ENCODE measurements at places on chromosomes 7 and 10.

GRCh38 chr7:110007320-110008063, 1083.4 kb upstream of the LRRN3 start:
- no peak overlapping the region for H3K4me3 ChIP-seq
- H3K36me3 ChIP-seq, result no peaks in the 10 kb centered on the region
- no peak for DNase-seq

DNA sequence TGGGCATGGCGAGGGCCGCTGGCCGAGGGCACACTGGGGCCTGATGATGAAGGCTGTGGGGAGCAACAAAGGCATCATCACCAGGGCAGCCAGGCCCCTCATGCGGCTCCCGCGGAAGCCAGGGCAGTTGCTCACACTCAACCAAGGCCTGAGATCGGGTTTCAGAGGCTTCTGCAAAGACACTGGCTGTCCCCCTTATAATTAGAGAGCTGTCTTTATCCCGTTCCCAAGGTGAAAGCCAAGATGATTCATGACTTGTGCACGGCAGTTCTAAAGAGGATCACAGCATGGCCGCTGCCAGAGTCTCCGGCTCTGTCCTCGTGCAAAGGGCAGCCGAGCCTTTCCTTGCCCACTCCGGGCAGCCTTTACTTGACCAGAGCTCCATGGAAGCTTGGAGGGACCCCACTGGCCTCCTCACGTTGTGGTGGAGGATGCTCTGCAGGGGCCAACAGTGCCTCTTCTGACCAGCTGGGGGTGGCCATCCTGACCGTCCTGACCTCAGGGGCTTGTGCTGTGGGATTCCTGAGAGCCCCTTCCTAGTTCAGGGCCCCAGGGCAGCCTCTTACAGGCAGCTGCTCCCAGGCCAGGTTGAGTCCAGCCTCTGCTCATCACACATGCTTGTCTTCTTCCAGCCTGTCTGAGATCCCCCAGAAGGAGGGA, 82.3 kb downstream of the PRKAG2 start:
- H3K4me1 ChIP-seq, result peaks cover 35% of the 10 kb centered on the region
- peaks cover 5% of the 10 kb centered on the region for H3K36me3 ChIP-seq
- no peak overlapping the region for H3K4me3 ChIP-seq
- peaks cover 5% of the 10 kb centered on the region for H3K27me3 ChIP-seq
- peak; percentile 12 for DNase-seq

GRCh38 chr7:150936018-150936417, 42.1 kb downstream of the KCNH2 start:
- no peaks in the 10 kb centered on the region for H3K36me3 ChIP-seq
- H3K27ac ChIP-seq, result no peak overlapping the region
- DNase-seq, result no peak
- H3K27me3 ChIP-seq, result peaks cover 4% of the 10 kb centered on the region
- peaks cover 24% of the 10 kb centered on the region for H3K4me1 ChIP-seq
- H3K4me3 ChIP-seq, result no peak overlapping the region

DNA sequence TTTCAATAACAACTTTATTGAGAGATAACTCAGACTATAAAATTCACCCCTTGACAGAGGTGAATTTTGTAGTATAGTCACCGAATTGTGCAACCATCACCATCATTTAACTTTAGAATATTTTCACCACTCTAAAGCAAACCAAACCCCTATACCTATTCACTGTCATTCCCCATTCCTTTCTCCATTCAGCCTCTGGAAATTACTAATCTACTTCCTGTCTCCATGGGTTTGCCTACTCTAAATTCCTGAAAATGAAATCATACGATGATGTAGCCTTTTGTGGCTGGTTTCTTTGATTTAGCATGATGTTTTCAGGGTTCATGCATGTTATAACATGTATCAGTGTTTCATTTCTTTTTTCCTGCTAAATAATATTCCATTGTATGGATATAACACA, 15.6 kb upstream of the LMTK2 start:
- no peaks in the 10 kb centered on the region for H3K4me1 ChIP-seq
- no peaks in the 10 kb centered on the region for H3K36me3 ChIP-seq
- H3K27ac ChIP-seq, result no peak overlapping the region
- no peak for DNase-seq
- peaks cover 2% of the 10 kb centered on the region for H3K27me3 ChIP-seq

DNA sequence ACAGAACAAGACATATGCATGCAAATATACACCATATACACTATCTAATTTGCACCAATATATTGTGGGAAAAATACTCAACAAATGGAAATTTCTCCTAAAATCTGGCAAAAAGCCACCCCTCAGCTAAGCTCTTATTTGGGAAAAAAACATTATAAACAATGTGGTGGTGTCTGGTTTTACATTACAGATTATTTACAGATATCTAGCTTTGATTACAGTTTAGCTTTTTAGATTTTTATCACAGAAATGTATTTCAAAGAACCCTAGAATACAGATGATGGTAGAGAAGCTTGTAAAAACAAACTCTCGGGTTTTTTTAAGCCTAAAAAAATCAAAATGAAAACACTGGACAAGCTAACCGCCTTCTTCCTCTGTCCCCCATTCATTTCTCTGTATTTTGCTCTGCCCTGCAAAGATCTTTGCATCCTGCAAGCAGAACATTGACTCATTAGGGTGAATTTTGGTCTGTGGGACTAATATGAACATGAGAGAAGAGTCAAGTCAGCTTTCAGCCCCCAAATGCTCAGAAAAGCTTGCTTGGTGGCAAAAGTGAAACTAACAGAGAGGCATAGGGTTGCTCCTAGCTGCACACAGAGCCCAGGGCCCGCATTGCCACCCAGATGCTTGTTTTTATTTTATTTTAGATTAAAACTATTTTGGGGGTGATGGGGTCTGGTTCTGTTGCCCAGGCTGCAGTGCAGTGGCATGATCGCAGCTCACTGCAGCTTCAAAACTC, 88.8 kb upstream of the LYZL1 start:
- DNase-seq, result no peak
- peaks cover 1% of the 10 kb centered on the region for H3K27me3 ChIP-seq
- peaks cover 5% of the 10 kb centered on the region for H3K4me1 ChIP-seq
- no peaks in the 10 kb centered on the region for H3K36me3 ChIP-seq

DNA sequence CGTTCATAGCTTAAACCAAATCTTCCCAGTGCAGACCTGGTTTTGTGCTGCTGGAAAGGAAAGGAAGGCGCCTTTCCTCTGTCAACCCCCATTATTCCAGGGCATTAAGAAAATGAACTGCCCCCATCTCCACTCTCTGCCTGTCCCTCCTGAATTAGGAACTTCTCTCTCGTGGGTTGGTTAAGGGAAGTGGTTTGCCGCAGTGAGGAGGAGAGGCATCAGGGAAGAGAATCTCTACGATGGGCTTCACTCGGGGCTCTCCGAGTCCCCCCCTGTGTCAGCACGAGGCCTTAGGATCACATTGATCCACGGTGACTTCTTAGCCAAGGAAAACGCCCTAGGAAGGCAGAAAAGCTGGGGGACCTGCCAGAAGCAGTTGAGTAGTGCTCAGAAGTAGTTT, 53.9 kb upstream of the LYZL2 start:
- H3K4me3 ChIP-seq, result no peak overlapping the region
- no peak overlapping the region for H3K27ac ChIP-seq
- H3K4me1 ChIP-seq, result peaks cover 5% of the 10 kb centered on the region
- peaks cover 8% of the 10 kb centered on the region for H3K36me3 ChIP-seq

- no peaks in the 10 kb centered on the region for H3K4me1 ChIP-seq
- H3K36me3 ChIP-seq, result peaks cover 14% of the 10 kb centered on the region
- no peak overlapping the region for H3K27ac ChIP-seq
- no peak for DNase-seq
- H3K4me3 ChIP-seq, result no peak overlapping the region
These were observed 57.6 kb downstream of the LYZL1 start for GRCh38 chr10:29346296-29347001.

- peaks cover 13% of the 10 kb centered on the region for H3K4me1 ChIP-seq
- peaks cover 2% of the 10 kb centered on the region for H3K27me3 ChIP-seq
- peak overlapping the region; percentile 72 for H3K4me3 ChIP-seq
- peak overlapping the region; percentile 99 for H3K27ac ChIP-seq
These were observed 29.7 kb upstream of the GTF2I start for GRCh38 chr7:74627661-74628411.

DNA sequence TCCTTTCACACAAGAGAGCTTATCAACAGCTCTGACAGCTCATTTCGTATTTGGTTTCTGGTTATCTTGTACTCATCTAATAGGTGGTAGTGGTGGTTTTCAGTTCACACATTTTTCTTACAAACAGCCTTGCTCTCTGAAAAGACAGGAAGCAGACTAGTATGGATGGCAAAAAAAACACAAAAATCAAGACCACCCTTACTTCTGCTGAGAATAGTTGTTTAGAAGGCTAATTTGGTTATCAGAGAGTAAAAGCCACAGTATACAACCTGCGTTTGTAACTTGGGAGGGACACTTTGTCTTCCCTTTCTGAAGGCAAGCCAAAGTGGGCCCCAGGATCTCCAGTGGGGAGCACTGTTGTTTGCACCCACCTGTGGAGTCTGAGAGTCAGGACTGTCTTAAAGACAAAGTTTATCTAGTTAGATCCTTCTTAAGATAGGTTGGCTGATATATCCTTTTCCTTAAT, 68.0 kb downstream of the PIP4K2A start:
- H3K36me3 ChIP-seq, result no peaks in the 10 kb centered on the region
- H3K27me3 ChIP-seq, result peaks cover 13% of the 10 kb centered on the region
- no peak for DNase-seq
- no peak overlapping the region for H3K4me3 ChIP-seq
- H3K4me1 ChIP-seq, result peaks cover 18% of the 10 kb centered on the region
- no peak overlapping the region for H3K27ac ChIP-seq

DNA sequence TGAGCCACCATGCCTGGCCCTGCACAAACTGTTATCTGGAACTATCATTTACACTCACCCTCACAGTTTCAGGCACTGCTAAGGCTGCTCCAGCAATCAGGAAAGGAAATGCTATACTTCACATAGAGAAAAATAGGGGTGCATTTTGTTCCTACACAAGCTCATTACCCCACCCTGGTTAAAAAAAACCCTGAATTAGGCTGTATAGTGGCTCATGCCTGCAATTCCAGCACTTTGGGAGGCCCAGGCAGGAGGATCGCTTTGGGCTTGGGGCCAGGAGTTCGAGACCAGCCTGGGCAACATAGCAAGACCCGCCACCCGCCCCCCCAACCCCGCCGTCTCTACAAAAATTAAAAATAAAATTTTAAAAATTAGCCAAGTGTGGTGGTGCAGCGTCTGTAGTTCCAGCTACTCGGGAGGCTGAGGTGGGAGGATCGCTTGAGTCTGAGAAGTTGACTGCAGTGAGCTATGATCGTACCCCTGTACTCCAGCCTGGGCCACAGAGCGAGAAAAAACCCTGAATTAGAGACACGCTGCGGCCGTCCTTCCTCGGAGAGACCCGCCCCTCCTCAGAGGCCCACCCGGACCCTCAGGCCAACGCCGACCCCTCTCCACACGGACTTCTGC, 539 bp downstream of the PTCD1 start:
- DNase-seq, result no peak
- H3K27ac ChIP-seq, result peak overlapping the region; percentile 84
- H3K27me3 ChIP-seq, result peaks cover 9% of the 10 kb centered on the region
- peak overlapping the region; percentile 96 for H3K4me3 ChIP-seq
- H3K36me3 ChIP-seq, result no peaks in the 10 kb centered on the region
- peaks cover 10% of the 10 kb centered on the region for H3K4me1 ChIP-seq

GRCh38 chr10:103171278-103171677, 21.8 kb downstream of the NT5C2 start:
- H3K4me3 ChIP-seq, result no peak overlapping the region
- no peak overlapping the region for H3K27ac ChIP-seq
- H3K4me1 ChIP-seq, result no peaks in the 10 kb centered on the region
- H3K27me3 ChIP-seq, result peaks cover 1% of the 10 kb centered on the region

GRCh38 chr10:68576118-68576517, 16.0 kb downstream of the TET1 start:
- peaks cover 11% of the 10 kb centered on the region for H3K4me1 ChIP-seq
- H3K27me3 ChIP-seq, result no peaks in the 10 kb centered on the region
- DNase-seq, result no peak
- no peaks in the 10 kb centered on the region for H3K36me3 ChIP-seq

- peaks cover 1% of the 10 kb centered on the region for H3K27me3 ChIP-seq
- H3K4me3 ChIP-seq, result no peak overlapping the region
- peaks cover 7% of the 10 kb centered on the region for H3K36me3 ChIP-seq
- H3K4me1 ChIP-seq, result peaks cover 23% of the 10 kb centered on the region
- peak overlapping the region; percentile 46 for H3K27ac ChIP-seq
- DNase-seq, result no peak
These were observed 9.3 kb downstream of the TCAF1 start for GRCh38 chr7:143892527-143893300.

GRCh38 chr7:70505886-70506285, 626.1 kb upstream of the GALNT17 start:
- H3K36me3 ChIP-seq, result no peaks in the 10 kb centered on the region
- H3K27me3 ChIP-seq, result peaks cover 4% of the 10 kb centered on the region
- no peak for DNase-seq

GRCh38 chr7:107130487-107131220, 38.1 kb upstream of the HBP1 start:
- H3K4me3 ChIP-seq, result no peak overlapping the region
- peaks cover 13% of the 10 kb centered on the region for H3K4me1 ChIP-seq
- H3K27ac ChIP-seq, result no peak overlapping the region
- H3K36me3 ChIP-seq, result peaks cover 4% of the 10 kb centered on the region
- no peak for DNase-seq

DNA sequence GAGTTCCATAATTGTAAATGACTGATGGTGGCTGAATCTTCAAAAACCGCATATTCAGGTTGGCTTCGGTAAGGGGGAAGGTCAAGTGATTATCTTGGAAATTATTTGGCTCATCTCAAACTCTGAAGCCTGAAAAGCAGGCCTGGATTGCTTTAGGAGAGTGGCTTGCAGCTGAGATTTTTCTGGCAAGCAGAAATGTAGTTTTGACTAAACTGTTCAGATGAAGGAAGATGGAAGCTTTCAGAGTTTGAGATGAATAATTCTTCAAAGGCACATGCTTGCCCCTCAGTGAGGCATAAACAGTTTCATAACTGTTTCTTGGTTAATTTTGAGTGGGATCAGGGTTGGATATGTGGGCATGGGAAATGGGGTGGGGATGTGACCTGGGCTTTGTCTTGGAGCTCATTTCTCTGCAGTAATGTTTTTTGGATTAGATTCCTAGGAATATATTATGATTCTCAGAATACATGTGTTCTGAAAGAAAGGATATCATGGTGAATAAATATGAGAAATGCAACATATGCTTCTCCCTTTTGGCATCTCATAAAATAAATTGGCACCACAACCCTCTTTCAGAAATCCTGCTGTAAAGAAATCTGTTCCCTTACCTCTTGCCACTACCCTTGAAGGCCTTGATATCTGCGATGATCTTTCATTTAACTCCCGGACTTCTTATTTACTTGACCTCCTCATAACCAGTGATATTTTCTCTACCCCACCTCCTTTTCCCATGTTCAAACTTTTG, 469.2 kb downstream of the ADRA2A start:
- H3K4me3 ChIP-seq, result no peak overlapping the region
- DNase-seq, result no peak
- no peaks in the 10 kb centered on the region for H3K36me3 ChIP-seq
- H3K27me3 ChIP-seq, result no peaks in the 10 kb centered on the region
- H3K4me1 ChIP-seq, result no peaks in the 10 kb centered on the region

DNA sequence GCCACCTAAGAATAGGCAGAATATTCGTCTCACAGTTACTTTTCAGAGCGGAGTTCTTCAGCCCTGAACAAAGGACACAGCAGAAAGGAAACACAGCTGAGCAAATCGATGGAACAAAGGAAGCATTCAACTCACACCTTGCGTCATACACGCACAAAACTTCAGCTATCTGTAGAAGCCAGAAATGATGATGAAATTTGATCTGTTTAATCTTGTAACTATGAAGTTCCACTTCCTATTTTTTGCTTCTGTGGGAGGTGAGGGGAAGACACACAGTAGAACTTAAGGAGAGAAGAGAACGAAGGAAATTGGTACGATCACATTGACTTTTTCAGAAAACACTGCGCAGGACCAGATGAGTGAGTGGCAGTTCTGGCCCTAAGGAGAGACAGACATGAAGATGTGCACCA, 26.2 kb downstream of the FAM171A1 start:
- peaks cover 4% of the 10 kb centered on the region for H3K36me3 ChIP-seq
- H3K4me3 ChIP-seq, result peak overlapping the region; percentile 39
- H3K4me1 ChIP-seq, result peaks cover 78% of the 10 kb centered on the region
- DNase-seq, result no peak
- peak overlapping the region; percentile 78 for H3K27ac ChIP-seq

Data from glutamatergic neuron (in vitro differentiated cells).